LoVo (cell line): ENCODE measurements at places on chromosomes 7 and 10.

- peak; percentile 58 for DNase-seq
Observed at GRCh38 chr10:103491729-103492364, 1.7 kb upstream of the NEURL1 start.

DNA sequence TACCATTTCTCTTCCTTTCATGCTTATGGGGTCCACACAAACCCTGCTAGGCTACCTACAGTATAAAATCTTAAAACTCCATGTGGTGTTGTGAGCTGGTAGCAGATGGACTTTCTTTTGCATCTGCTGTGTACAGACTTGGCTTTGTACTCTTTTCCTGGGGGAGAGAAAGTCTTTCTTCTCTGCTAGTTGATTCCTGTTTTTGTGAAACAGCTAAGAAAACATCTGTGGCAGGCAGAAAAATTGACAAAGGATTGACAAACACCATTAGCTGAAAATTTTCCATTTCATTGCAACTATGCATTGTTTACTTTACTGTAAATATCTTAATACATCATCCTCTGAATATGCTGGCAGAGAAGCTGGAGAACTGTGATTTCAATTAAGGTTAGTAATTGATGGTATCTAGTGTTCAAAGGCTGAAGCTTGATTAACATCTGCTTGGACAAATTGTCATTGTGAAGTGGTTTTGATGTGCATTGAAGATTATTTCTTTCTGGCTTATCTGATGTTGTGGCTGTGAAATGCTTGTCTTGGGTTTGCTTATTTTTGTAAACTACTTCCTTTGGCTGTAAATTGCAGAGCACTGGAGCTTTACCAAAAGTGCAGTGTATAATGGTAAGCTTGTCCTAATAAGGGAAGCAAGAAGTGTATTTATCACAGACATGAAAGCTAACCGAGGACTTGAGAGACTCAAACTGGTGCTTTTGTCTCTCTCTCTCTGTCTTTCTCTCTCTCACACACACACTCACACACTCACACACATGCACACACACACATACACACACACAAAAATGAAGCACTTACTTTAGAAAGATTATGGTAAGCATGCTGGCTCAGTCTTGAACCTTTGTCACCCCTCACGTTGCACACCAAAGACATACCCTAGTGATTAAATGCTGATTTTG is at the start of gene FOXP2:
Gene FOXP2, plus strand, starts transcription at position 660 of the 908 bp plus-strand sequence. CDS start 11,697 bp downstream, outside the sequence.
- peak; percentile 27 for DNase-seq

DNA sequence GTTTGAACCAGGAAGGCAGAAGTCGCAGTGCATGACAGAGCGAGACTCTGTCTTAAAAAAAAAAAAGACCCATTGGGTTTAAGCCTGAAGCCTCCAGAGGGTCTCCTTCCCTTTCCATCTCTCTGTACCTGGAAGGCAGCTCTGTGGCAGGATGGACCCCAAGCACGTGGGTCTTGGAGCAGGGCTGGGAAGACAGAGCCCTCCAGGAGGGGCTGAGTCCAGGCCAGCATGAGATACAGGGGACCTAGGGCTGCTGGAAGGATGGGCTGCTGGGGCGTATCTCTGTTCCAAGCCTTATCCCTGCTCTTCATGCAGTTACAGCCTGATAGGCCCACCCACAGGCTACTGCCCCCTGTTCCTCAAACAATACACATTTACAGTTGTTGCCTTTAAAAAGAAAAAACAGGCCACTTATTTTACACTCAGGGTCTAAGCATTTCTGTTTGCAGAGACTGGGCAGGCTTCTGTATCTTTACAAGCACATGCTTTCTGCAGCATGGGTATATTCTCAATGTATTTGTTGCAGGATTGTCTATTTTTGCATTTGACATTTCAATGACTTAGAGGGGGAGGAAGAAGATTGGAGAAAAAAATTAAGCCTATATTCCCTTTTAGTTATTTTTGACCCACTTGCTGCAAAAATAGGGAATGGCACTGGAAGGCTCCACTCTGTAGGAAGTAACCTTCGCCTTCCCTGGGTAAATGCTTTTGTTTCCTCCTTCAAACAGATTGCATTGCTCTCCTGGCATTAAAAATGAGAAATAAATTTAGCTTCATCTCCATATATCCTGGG is 60.1 kb downstream of the FAM171A1 start:
- no peak for DNase-seq

GRCh38 chr7:32070051-32070405 is 179 bp downstream of the PDE1C start:
- no peak for DNase-seq

DNA sequence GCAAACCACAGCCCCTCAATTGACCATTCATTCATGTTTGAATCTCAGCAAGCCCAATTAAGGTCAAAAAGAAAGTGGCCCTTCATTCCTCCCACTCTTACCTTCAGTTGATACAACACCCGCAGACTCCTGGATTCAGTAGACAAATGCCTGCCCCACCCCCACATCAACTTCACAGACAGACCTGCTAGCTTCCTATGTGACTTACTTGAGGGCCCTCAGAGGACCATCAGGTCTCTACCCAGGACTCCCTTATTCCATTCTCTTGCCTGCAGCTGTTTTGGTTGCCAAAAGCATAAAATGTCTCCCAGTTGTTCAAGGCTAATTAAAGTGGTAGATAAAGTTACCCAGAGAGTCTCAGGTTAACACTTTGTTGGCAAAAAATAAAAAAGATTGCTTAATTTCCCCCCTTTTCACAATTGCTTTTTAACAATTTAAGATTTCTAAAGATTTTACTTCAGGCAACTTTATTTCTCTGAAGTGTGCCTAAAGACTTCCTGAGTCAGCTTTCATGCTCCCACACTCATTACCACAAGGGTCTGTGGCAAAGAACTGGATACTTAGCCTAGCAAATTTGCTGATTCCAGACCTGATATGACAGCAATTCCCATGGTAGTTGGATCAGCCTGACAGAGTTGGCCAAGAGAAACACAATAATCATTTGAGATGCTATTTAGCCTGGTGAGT is 3.3 kb upstream of the MTERF1 start:
- DNase-seq = no peak

GRCh38 chr10:15784662-15785300 is 65.1 kb upstream of the ITGA8 start:
- DNase-seq = no peak

DNA sequence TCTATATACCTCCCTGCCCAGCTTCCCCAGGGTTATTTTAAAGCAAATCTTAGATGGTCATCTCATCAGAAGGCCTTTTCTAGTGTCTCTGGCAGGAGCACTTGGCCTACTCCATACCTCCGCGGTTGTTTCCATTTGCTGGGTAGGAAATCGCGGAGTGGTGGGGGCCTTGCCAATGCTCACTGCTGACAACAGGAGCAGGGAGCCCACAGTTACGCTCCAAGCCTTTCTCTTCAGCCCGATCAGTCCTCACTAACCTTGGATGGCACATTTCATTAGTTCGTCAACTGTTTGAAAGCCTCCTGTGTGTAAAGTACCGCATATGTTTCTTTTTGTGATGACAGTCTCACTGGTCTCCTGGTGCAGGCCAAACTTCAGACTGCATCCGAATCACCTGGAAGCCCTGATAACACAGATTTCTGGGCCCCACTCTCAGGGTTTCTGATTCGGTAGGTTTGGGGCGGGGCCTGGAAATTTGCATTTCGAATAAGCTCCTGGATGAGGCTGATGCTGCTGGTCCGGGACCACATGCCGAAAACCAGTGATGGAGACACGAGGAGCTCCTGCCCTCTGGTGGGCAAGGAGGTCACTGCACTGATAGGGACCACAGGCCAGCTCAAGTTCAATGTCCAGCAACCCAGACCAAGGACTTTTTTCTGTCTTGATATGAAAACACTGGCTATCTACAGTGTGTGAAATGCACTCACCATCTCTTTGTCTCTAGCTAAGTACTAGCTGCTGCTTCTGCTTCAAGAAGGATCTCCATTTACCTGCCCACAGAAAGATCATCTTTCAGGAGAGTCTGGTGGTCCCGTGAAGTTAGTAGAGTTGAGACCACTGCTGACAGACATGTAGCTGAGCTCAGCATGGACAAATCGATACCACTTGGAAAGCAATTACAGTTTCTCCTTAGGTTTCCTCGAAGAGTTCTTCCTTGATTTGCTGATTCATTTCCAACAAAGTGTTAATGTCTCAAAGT is 14.0 kb downstream of the LRGUK start:
- peak; percentile 63 for DNase-seq

GRCh38 chr7:23672033-23672432 is 8.0 kb upstream of the FAM221A start:
- DNase-seq = no peak

DNA sequence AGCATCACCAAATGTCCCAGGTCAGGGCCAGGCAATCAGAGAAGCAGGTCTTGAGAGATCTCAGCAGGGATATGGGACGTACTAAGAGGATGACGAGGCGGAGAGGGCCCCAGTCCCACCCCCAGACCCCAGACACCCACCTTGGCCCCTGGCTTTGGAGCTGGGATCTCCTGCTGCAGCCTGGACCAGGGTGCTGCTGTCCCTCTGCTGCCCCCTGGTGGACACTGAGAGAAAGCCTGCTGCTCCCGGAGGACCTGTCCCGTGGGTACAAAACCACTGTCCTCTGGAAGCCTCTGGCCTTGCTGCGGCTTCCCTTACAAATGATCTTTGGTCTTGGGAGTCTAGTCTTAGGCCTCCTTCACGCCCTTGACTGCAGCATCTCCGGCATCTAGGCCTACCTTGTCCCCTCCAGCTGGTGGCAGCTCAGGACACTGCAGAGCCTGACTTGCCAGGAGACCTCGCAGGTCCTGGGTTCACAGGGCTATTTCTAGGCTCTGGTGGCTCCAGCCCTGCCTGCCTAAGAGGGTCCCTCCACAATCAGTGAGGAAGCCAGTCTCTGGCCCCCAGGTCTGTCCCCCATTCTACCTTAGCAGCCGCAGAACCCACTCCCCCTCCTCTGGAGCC is 97.1 kb downstream of the RGS10 start:
- DNase-seq = peak; percentile 80

- peak; percentile 41 for DNase-seq
Observed at GRCh38 chr7:53350241-53350640, 314.8 kb downstream of the POM121L12 start.

DNA sequence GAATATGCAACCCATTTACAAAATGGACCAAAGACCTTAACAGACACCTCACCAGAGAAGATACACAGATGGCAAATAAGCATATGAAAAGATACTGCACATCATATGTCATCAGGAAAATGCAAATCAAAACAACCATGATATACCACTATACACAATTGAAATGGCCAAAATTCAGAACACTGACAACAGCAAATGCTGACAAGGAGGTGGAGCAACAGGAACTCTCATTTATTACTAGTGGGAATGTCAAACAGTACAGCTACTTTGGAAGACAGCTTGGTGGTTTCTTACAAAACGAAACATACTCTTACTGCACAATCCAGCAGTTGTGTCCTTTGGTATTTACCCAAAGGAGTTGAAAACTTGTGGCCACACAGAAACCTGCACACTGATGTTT is 50.0 kb upstream of the PCGF5 start:
- no peak for DNase-seq

DNA sequence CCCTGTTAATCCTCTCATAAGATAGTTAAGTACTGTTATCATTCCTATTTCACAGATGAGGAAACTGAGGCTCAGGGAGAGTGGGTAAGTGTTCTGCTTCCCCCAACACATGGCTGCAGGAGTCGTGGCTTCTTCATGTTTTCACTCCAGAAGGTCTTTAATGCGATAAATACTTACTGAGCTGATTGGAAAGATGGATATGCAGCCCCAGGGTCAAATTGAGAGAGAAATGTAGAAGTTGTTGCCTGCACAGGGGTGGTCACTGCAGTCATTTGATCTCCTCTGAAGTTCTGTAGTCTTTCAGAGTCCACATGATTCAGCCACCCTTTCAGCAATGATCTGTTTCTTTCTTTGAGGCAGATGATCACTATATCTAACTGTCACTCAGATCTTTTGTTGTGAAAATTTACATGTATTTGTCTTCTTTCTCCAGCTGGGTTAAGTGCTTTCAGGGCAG is 29.3 kb downstream of the CRCP start:
- DNase-seq = no peak

GRCh38 chr10:31668326-31668725 is 260.3 kb downstream of the ARHGAP12 start:
- no peak for DNase-seq

DNA sequence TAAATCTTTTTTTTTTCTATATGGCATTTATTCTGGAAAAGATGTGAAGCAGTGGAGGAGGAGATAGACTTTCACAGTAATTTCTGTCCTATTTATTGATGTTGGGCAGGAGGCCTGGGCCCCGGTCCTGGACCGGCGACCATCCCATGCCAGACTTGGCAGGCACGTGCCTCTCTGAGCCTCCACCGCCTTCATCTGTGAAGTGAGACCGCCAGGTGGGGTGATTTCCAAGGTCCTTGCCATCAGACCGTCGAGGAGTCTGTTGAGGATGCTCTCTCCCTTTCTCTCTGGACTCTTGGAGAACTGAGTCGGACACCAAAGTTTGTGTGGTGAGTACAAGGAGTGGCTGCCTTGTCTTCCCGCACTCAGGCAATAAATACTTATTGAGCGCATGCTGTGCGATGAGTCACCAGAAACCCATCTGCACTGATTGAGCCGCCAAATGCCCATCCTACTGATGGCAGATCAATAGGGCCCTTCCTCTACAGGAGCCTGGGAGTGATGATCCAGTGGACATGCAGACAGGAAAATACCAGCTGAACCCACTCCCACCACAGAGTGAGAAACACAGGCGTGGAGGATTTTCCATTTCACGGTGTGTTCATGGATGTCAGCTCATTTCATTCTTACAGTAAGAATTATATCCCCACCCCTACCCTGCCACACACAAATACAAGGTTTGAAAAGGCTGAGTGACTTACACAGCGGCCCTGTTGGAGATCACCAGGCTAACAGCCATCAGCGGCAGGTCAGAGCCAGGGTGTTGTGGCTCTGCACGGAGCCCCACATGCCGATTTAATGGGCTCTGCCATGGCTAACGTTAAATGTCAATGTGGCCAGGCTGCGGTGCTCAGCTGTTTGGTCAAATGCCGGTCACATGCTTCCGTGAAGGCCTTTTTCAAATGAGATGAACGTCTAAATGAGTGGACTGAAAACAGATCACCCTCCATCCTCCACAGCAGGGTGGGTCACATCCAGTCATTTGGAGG is 11.5 kb upstream of the PRKAG2 start:
- peak; percentile 38 for DNase-seq

DNA sequence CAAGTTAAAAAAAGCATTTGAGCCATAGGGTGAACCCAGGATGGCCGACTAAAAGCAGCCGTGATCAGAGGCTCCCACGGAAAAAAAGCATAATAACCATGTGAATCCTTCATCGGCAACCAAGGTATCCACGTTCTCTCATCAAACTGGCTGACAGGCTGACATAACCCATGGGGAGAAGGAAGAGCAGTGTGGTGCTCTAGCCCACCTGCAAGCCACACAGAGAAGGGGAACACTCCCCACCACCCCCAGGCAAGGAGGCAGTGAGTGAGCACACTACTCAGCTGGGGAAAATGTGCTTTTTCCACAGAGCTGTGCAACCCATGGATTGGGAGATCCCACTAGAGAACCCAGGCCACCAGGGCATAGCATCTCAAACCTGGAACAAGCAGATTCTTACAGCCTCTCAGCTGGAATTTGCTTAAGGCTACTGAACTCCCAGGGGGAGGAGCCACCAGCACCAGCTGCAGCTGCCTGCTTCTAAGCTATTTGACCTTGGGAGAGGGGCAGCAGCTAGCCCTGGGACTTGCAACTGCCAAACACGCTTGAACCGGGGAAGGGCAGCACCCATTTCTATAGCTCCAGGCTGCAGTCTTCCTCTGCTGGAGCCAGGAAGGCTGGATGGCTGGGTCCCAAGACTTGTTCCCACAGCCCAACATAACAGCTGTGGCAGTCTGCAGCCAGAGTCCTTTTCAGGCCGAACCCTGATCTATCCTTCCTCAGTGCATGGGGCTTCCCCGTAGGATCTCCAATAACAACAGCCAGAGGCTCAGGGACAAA is 178.2 kb upstream of the NRG3 start:
- DNase-seq = no peak
